ENCODE measurements at places on chromosomes 7 and 10.

DNA sequence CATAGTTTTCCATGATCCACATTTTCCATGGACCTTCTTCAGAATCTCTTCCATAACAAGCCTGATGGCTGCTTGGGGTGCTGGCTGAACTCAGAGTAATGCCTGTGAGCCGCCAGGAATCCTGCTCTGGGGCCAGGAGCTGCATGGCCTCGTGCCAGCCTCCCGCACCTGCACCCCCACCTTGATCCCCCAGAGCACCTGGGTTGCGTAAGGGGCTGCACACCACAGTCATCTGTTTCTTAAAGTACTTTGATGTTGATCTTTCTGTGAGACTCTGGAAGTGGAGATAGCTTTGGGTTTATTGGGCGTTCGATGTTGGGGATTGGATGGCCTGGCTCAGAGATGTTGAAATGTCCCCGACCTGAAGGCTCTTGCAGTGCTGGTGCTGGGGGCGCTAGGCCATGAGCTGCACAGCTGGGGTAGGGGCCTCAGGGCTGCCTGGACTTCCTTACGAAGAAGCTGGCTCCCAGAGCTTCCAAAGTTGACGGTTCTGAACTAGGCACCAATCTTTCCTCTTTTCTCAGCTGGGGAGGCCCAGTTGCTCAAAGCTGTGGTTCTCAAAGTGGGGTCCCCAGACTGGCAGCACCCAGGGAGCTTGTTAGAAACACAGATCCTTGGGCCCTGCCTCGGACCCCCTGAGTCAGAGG is 534.0 kb downstream of the DNAJB6 start:
- DNase-seq, result no peak

- no peak for DNase-seq
Measured at GRCh38 chr7:155497149-155497901, 39.4 kb downstream of the EN2 start.

- DNase-seq, result no peak
Measured at GRCh38 chr10:11242443-11243387, 225.0 kb downstream of the CELF2 start.

- no peak for DNase-seq
Measured at GRCh38 chr10:122484276-122485060, 23.1 kb downstream of the HTRA1 start.

DNA sequence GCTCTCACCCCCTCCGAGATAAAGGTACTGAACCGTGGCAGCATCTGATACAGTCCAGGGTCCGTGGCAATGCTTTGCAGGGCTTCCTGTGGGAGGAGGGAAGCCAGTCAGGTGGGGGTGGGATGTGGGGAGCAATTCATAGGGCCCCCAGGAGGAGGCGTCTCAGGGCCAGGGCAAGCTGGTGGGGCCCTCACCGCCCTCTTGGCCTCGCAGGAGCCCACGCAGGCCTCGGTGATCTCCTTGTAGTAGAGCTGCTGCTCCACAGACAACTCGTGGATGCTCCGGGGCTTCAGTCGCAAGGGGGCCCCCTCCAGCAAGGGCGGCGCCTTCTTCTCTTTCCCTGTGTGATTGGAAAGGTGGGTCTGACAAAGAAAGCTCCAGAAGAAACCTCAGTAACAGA is 7.2 kb downstream of the TAF6 start:
- DNase-seq, result no peak
